Hematopoietic multipotent progenitor cell treated with erythropoietin and hydrocortisone succinate and interleukin-3 and kit ligand, for 15 days (in vitro differentiated cells): ENCODE measurements at places on chromosomes 3 and 15.

DNA sequence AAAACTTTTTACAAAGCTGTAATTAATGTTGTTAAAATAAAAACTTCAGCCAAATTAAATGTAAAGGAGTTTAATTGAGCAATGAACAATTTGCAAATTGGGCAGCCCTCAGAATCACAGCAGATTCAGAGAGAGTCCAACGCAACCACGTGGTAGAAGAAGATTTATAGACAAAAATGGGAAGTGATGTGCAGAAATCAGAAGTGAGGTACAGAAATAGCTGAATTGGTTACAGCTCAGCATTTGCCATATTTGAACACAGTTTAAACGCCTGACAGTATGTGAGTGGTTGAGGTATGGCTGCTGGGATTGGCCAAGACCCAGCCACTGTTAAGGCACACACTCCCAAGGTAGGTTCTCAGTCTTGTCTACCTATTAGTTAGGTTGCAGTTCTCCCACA, 14.4 kb upstream of the PLA2G4D start:
- DNase-seq: no peak

DNA sequence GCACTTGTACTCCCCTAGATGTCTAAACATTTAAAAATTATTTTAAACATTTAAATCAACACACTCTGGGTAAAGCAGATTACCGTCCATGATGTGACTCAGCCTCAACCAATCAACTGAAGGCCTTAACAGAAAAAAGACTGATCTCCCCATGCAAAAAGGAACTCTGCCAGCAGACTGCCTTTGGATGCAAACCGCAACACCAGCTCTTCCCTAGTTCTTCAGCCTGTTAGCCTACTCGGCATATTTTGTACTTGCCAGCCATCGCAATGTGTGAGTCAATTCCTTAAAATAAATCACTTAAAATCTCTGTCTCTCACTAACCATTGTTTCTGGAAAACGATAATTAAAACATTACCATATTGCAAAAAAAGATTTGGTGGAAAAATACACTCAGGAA, 375.9 kb downstream of the RSL24D1 start:
- no peak for DNase-seq

DNA sequence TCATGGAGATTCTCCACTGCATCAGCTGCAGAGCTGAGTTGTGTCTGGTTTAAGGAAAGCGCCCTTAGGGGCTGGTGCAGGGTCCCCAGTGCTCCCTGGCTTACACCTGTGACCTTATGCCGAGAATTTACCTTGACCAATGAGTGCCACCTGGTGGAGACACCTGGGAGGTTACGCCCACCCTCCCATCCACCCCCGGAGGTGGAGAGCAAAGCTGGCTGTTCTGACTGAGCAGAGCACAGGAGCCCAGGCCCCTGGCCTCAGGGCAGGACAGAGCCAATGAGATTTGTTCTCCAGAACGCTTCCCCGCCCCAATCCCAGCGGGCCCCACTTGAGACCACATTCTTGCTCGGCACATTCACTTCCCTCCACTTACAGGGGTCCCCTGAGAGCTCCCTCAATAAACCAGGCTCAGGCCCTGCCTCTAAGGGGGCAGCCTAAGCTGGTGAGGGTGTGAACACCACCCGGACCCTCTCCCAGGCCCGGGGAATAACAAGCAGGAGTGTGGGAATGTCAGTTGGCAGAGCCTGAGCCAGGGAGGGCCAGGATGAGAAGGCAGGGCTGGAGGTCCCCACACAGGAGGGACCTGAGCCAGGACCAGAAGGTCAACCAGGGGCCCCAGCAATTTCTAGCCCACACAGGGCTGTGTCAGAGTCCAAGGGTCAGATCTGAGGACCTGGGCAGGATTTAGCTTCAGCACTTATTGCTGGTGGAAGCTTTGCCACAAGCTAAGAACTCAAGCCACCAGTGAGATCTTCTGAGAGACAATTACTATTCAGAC, 117.1 kb downstream of the TPRA1 start:
- DNase-seq: no peak

- no peak for DNase-seq
Measured at GRCh38 chr3:170490828-170491560, 72.3 kb downstream of the CLDN11 start.

GRCh38 chr3:12356996-12357395, 68.1 kb downstream of the PPARG start:
- no peak for DNase-seq

- DNase-seq: no peak
Measured at GRCh38 chr3:62577153-62577552, 203.8 kb upstream of the FEZF2 start.

DNA sequence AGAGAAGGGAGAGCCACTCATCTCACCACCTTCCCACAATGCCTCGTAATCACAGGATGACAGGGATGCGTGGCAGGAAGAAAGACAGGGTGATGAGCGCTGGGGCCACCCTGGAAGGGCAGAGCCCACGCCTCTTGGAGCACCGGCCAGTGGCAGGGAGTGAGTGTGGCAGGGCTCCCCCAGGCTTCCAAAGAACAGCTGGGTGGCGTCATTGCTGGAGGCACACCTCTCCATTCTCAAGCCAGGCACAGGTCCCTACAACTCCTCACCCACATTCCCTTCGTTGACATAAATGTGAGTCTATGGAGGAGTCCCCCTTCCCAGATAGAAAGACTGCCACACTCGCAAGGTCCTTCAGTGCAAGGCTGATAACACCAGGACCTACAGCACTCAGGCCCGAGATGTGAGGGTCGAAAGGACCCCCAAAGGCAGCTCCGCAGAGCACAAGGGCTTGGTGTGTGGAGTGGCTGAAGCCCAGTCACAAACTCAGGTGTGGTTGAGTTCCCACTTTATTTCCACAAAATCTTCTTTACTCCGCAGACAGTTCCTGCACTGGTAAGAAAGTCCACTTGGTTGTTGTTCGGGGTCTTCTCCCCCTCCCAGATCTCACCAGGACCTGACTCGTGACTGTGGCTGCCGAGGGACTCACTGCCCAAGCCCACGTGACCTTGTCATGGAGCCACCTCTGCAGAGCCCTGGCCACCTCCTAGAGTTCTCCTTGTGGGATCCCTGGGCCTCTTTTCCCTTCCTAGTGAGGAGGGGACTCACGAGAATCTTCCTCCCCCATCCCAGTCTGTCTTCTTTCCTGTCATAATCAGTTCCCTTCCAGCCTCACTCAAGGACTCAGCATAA, 22.4 kb upstream of the CORO2B start:
- no peak for DNase-seq

- no peak for DNase-seq
Measured at GRCh38 chr3:155554777-155555451, 190.0 kb downstream of the PLCH1 start.

GRCh38 chr15:40285554-40286011, 2.7 kb upstream of the ANKRD63 start:
- no peak for DNase-seq

GRCh38 chr15:79942741-79943481, 28.1 kb downstream of the BCL2A1 start:
- DNase-seq: no peak

DNA sequence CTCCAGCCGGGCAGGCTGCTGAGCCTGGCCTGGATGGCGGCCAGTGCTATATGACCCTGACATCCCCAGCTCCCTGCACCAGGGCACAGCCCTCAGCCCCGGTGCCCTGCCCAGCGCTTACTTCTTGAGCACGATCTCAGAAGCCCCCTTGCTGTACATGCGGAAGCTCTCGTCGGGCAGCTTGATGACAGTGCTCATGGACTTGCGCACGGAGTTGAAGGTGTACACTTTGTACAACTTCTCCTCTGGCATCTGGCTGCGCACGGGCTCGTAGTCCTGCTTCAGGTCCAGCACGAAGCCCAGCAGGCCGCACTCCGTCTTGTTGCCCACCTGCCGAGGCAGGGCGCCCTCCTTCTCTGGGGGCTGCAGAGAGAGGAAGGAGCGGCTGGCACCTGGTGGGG, 38.8 kb upstream of the SEC13 start:
- no peak for DNase-seq

DNA sequence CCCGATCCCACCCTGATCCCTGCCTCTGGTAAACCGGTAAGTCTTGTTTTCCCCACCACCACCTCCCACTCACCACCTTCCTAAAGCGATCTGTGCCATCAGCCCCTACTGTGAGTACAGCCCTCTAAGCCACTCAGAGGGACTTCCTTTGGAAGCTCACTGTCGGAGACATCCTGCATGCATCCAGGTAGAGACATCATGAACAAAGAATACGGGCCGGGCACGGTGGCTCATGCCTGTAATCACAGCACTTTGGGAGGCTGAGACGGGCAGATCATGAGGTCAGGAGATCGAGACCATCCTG, 13.7 kb upstream of the PCSK6 start:
- DNase-seq: no peak

DNA sequence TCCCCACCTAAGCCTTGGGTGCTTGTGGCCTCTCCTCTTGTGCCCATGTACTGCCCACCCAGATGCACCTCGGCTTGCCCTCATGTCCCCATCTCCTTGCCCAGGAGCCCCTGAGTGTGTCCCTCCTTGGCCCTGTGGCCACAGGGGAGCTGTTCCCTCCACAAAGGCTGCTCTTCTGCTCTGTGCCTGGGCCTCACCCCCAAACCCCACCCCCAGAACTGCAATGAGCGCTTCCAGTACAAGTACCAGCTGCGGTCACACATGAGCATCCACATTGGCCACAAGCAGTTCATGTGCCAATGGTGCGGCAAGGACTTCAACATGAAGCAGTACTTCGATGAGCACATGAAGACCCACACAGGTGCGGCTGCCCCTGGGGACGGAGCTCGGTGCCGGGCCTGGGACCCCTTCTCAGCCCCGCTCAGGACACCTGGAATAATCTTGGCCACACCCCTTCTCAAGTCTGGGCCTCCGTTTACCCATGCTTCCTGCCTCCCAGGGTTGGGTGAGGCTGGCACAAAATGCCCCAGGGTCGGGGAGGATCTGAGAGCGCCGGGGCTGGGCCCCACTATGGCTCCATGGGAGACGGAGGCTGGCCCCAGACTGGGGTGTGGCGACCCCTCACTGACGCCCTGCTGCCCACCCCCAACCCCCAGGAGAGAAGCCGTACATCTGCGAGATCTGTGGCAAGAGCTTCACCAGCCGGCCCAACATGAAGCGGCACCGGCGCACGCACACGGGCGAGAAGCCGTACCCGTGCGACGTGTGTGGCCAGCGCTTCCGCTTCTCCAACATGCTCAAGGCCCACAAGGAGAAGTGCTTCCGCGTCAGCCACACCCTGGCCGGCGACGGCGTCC, 10.3 kb downstream of the ZBTB47 start:
- no peak for DNase-seq

DNA sequence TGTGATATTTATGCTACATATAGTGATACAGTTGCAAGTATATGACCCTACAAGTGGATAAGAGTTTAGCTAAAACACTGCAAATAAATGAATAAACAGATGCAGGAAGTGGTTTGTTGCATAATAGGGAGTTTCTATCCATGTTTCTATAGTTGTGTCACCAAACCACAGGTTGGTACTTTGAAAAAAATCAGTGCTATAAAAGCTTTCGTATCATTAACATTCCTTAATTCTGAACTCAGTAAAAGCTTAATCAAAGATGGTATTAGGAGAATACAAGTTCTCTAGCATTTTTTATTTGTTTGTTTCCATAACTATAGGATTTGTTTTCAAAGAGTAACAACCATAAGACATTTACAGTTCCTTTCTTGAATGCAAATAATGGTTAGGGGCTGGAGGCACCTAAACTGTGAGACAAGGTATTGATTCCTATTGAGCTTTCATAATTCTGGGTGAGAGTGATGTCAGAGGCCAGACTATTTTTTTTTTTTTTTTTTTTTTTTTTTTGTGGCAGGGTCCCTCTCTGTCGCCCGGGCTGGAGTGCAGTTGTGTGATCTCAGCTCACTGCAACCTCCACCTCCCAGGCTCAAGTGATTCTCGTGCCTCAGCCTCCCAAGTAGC, 29.6 kb downstream of the CPOX start:
- no peak for DNase-seq

DNA sequence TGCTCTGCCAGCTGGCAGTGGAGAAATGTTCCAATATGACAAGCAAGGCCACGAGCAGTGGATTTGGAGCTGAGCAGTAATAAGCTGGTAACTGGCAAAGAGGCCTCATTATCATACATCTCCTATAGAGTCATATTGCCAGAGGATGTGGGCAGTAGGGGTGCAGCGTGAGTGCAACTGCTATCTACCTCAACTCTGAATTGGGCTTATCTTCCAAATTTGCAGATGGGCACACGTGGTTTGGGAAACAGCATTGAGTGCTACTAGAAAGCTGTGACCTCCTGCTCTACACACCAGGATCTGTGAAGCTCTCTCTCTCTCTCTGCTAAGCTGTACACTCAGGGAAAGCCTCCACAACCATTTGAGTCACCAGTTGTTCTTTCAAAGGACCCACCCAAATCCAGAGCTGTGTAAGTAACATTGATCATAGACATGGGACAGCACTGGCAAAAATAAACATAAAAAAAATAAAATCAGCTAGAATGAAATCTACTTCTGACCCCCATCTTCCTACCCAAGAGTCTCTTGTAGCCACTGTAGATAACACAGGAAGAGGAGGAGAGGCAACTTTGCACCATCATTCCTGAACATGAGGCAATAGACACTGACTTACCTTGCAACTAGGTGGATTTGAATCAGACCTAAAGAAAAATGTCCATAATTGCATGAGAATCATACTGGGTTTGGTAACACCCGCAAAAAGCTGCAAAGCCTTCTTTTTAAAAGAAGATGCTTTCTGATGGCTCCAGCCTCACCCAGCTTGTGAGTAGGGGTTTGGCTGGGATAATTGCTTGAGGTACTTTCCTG, 82.9 kb upstream of the THBS1 start:
- no peak for DNase-seq

GRCh38 chr3:126126286-126126685, 42.4 kb upstream of the SLC41A3 start:
- DNase-seq: no peak

- no peak for DNase-seq
Measured at GRCh38 chr3:52234516-52235447, 4.2 kb downstream of the TWF2 start.

DNA sequence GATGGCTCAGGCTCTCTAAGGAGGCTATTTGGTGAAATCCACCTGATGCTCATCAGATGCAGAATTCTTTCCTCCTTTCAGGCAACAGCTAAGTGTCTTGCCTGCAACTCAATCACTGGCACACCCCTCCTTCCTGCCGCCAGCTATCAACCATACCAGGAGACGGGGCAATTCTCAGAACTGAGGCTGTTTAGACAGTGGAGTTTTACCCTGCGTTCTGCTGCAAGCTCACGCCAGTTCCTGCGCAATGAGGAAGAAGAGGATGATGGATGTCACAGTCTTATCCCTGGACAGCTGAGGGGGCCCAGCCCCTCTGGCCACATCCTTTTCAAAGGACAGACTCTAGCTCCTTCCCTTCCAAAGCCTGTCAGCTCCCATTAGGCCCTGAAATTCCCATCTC, 7.0 kb upstream of the MANF start:
- no peak for DNase-seq

DNA sequence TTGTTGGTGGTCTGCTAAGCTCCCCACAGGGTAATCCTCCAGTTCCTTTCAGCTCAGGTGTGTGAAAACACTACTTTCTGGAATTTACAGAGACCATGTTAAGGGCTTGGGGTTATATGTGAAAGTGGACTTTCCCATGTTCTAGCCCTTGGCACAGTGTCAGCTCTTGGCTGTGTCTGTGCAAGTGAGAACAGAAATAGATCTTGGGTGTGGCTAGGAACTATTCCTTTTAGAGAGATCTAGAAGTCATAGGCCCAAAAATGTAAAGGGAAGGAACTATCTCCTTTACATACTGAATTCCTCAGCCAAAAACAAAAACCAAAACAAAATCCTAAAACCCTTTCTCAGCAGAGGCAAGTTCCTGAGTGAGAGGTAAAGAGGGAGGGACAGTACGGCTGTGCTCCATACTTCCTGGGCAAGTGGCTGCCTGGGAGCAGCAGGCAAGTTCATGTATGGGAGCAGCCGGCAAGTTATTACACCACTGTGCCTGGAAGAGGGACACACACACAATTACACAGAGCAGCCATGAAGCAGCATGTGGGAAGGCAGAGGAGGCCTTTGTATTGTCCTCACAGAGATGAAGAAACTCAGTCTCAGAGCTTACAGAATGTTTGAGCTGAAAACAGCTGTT, 19.9 kb upstream of the C3orf62 start:
- DNase-seq: no peak
